GM23338 (cell line): ENCODE measurements at places on chromosomes 1 and 21. TPM values are rescaled to one million over a fixed set of nuclear protein-coding genes. Genes with fewer than 3 reads are reported as not detected.

OR2L5 gene
- not detected in 2 replicates for total RNA-seq

SGIP1 gene
- total RNA-seq: 2.4 and 4.1 TPM in 2 replicates

SRM gene
- total RNA-seq: 144 and 170 TPM in 2 replicates

HNRNPCL1 gene
- not detected in 2 replicates for total RNA-seq

CNIH3 gene
- total RNA-seq: 5.1 and 5.9 TPM in 2 replicates

HES5 gene
- 0.21 TPM in 1 of 2 replicates, not detected in the other for total RNA-seq

KLHDC9 gene
- total RNA-seq: 5.6 and 6.3 TPM in 2 replicates

SPRR1B gene
- total RNA-seq: not detected in 2 replicates
